Stimulated activated CD4-positive, alpha-beta T cell treated with anti-CD3 and anti-CD28 coated beads, TNF-alpha, amount 100 ng/mL, for 4 hours (primary cell): ENCODE measurements at places on chromosomes 12 and 14.

- no peak for DNase-seq
These were observed 40.6 kb upstream of the EML1 start for GRCh38 chr14:99752486-99753121.

GRCh38 chr14:69980457-69981425 lies 101.5 kb downstream of the SMOC1 start:
- DNase-seq = no peak

GRCh38 chr14:33539918-33540357 lies 410.9 kb downstream of the EGLN3 start:
- DNase-seq = no peak

- no peak for DNase-seq
These were observed 30.4 kb upstream of the LRIG3 start for GRCh38 chr12:58950739-58951100.

DNA sequence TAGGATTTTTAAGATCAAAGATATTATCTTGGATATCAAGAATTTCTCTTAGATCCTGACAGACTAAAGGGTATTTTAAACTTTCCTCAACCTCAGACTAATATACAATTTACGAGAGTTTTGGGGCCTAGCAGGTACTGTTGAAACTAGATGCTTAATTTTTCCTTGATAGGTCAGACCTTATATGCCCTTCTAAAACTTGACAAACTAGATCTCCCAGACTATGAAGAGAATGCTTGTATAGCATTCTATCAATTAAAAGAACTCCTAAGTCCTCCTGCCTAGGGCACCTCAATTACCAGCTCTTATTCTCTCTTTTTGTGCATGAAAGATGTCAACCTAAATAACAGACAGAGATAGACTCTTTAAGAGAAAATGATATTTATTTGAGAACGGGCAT lies 60.4 kb upstream of the TRIM9 start:
- no peak for DNase-seq

DNA sequence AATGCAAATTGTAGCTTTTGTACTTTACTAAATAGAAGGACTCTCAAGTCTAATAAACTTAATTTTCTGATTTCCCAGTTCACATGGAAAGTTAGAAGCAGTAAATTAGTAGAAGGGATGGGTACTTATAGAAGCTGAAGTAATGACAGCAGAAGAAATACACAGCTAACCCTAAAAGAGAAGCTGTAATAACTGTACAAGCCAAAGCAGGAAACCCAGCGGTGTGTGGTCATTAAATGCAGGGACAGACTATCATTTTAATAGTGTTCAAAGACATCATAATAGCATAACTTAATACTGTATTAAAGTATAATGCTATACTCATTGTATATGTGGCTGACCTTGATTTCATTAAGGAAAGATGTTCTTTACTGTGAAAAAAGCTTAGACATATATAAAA lies 74.9 kb downstream of the PCNX1 start:
- DNase-seq = no peak

- DNase-seq = no peak
These were observed 186.6 kb upstream of the DIO3 start for GRCh38 chr14:101374373-101375338.

DNA sequence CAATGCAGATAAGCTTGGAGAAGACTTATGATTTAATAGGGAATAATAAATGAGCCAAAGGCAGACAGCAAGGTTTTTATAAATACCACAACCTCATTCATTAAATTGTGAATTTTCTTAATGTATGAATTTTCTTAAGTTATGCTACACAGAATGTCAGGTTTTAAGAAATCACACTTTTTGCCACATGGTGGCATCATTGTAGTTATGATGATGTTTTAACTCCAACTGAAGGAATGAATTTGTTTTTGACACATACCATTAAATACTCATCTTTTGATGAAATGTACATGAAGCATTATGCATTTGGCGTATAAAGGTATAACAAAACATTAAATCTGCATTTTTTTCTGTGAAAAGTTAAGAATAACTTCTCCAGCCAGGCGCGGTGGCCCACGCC lies 524.1 kb upstream of the FBXO33 start:
- DNase-seq = no peak

DNA sequence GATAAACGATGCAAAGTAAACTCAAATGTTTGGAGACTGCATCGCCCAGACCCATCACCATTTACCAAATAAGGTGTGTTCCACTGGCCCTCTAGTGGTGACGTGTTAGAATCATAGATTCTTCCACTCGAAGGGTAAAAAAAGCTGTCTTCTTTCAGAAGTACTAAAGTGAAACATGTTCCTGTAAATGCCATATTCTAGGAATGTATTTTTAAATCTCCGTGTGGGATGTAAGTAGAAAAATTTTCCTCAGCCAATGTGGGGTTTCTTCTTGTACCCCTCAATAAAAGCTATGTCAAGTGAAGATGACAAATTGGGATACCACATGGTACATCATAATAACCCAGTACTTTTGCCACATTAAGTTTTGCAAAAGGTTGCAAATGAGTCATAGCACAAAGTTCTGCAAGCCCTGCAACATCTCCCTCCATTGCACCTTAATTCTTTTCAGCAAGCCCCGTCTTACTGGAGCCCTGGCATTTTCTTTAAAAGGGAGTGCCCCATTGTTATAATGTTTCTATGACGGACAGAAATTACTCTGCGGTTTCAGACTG lies 100.8 kb downstream of the CCER1 start:
- no peak for DNase-seq

DNA sequence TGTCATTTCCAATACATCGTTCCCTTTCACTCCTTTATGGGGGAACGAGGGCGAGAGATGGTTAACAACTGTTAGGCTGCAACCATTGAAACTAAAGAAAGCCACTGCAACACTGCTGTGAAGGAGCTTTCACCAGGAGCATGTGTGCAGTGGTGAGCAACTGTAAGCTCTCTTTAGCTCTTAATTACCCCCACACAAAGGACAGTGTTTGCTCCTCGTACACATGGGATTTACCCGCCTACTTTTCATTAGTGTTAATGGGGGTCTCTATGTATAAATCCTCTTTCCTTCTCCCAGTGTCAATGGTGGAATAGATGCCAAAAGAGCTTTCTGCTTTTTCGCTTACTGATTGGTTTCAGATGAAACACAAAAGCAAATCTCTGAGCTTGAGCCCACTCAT lies 343.1 kb downstream of the FLRT2 start:
- no peak for DNase-seq

GRCh38 chr14:76784881-76785280 lies 23.6 kb downstream of the VASH1 start:
- DNase-seq = no peak

DNA sequence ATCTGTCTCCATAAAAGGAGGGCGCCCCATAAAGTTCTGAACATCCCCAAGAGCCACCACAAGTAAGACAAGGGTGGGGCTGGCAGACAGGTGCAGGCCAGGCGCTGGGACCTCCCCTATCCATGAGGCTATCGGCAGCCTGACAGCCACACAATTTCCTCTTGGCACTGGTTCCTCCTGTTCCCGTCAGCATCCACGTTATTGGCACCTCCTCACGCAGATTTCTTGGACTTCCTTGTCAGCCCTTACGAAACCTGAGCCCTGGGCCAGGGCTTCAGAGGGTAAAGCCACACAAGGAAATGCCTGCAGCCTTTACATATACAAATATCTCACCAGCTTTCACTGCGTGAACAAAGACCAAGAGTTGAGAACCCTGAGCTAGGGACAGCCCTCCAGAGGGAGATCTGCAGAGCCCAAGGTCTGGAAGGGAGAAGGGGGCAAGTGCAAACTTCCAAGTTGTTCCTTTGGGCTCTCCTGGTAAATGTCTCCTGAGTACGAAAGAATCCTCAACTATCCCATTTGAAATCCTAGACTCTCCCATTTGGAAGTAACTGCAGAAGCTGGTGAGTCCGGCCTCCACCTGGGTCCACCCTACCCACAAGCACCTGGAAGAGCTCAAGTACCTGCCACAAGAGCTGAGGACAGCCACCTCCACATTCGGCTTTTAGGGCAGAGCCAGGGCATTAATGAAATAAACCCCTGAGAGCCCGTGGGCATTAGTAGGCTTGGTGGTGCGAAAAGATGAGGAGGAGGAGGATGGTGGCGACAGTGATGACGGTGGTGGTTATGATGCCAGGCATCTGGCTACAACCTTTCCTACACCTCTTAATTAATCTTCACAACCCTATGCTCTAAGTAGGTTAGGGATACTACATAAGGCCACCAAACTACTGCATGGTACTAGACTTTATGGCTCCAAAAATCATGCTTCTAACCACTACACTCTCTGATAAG lies 5.5 kb upstream of the TC2N start:
- no peak for DNase-seq

DNA sequence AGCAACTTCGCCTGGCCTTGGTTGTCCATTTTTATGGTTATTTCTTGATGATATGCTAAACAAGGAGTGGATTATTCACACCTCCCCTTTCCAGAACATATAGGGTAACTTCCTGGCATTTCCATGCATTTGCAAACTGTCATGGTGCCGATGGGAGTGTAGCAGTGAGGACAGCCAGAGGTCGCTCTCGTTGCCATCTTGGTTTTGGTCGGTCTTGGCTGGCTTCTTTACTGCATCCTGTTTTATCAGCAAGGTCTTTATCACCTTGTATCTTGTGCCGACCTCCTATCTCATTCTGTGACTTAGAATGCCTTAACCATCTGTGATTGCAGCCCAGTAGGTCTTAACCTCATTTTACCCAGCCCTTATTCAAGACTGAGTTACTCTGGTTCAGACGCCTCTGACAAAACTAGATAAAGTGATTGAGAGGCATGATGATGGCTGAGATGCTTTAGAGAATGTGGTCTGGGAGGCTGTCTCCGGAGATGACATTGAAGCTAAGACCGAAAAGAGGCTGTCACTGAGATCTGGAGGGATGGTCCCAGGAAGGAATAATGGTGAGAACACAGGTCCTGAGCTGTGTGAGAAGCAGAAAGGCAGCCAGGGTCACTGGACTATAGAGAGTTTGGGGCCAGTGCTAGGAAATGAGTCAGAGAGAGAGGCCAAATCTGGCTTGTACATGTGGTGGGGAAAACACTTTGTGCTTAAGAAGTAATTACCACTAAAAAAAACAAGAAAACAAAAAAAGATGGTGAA lies 2.9 kb downstream of the GLT1D1 start:
- DNase-seq = no peak

DNA sequence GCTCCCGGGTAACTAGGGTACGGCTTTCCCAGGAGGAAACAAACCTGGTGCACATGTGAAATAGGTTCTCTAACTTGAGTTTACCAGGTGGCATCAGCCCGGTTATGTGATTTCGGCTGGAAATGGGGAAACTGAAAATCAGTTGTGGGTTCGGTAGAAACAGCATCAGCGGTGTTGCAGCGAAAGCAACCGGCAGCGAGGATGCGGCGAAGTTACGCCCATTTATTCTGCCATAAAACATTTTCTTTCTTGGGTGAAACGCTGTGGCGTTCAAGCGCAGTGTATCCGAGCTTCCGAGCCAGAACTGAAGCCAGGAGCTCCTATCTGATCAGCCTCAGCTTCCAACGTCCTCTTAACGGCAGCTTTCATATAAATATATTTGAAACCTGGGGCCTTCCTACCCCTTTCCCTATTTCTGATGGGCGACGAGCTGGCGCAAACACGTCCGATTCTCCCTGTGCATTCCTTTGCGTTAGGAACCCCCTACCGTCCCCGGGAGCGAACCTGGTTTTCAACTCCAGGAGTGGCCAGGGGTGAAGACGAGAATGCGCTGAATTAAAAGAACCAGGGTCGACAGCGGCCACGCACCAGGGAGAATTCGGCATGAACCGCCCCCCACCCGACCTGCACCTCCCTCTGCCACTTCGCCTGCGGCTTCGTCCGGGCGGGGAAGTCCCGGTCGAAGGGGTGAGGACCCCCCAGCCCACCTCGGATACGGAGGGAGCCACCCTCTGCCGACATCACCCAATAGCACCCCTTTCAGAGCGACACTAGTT lies 1.6 kb downstream of the DPF3 start:
- DNase-seq = no peak

DNA sequence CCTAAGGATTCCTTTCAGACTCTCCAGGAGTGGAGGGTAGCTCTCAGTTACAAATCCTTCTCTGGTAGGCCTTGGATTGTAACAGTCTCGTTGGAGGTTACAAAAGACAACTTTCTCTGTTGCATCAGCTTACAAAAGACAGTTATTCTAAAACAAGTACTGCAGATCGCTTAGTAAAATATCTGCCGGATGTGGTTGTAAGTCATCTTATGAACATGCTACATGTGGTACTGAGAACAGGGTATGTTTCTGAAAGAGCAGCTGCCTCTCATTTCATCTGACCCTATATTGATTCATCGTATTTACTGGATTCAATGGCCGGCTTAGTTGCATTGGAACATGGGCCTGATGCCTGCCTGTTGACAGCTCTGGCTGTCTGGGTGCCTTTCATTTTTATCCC lies 157.4 kb downstream of the PTCSC3 start:
- no peak for DNase-seq

DNA sequence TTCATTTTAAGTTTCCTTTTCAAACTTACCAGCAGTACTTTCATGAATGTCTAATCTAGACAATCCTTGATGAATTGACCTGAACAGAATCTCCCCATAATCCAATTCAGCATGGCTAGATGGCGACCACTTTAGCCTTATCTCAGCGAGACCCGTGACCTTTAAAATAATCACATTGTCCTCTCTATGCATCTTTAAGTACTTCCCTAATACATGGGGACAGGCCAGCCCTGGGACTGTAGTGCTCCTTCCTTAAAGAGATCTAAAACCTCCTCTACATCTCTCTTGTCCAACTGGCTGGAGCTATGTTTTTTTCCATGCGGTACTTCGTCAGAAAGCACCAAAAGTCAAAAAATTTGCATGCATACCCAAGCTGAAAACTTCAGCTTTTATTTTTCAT lies 746.0 kb downstream of the VRK1 start:
- no peak for DNase-seq

DNA sequence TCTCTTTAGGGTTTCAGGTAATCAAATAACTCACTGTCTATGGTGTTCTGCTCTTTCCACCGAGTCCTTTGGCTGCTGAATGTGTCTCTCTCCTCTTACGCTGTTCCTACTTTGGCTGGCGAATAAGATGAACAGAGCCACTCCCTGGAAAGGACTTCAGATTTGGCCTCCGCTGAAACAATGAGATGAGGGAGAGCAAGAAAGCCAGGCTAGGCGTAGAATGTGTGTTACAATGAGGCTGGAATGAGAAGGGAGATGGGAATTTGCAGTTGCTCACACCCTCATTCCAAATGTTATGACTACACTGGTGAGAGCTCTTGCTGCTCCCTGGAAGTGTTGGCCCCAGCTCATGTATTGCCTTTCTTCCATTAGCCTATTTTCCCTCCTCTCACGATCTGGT lies at the start of gene MFAP5:
Gene MFAP5 (minus strand): TSS at position 234 of the 400 bp plus-strand sequence. CDS start 722 bp downstream, outside the sequence.
- DNase-seq = no peak

DNA sequence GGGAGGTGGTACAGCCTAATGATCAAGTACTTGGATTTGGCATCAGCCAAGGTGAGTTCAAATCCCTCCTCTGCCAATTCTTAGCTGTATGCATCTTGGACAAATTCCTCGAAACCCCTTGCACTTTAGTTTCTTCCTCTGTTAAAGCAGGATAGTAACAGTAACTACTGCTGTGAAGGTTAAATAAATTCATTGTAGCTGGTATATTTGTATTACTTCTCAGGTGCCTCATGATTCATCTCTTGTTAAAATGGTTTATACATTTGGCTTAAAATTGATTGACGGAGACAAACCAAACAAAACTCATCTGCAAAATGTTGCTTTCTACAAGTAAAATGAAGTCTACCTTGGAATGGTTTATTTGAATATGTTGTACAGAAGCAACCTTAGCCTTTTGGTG lies 2.3 kb upstream of the PTPRB start:
- DNase-seq = no peak

- DNase-seq = peak; percentile 70
These were observed 41.9 kb upstream of the NCOR2 start for GRCh38 chr12:124609041-124609989.

GRCh38 chr12:45468751-45469615 lies 253.1 kb downstream of the ANO6 start:
- no peak for DNase-seq

GRCh38 chr12:109706747-109707469 lies 6.7 kb upstream of the FAM222A start:
- DNase-seq = no peak
